ENCODE measurements at places on chromosomes 13 and 19.

GRCh38 chr13:105982219-105982930 lies 553.1 kb downstream of the EFNB2 start:
- no peak for DNase-seq

GRCh38 chr13:40433001-40433400 lies 233.4 kb downstream of the FOXO1 start:
- DNase-seq = no peak

- DNase-seq = no peak
These were observed 13.3 kb downstream of the GNA15 start for GRCh38 chr19:3149089-3149488.

GRCh38 chr19:49851456-49852259 lies 699 bp downstream of the PTOV1 start:
- DNase-seq = peak; percentile 22

DNA sequence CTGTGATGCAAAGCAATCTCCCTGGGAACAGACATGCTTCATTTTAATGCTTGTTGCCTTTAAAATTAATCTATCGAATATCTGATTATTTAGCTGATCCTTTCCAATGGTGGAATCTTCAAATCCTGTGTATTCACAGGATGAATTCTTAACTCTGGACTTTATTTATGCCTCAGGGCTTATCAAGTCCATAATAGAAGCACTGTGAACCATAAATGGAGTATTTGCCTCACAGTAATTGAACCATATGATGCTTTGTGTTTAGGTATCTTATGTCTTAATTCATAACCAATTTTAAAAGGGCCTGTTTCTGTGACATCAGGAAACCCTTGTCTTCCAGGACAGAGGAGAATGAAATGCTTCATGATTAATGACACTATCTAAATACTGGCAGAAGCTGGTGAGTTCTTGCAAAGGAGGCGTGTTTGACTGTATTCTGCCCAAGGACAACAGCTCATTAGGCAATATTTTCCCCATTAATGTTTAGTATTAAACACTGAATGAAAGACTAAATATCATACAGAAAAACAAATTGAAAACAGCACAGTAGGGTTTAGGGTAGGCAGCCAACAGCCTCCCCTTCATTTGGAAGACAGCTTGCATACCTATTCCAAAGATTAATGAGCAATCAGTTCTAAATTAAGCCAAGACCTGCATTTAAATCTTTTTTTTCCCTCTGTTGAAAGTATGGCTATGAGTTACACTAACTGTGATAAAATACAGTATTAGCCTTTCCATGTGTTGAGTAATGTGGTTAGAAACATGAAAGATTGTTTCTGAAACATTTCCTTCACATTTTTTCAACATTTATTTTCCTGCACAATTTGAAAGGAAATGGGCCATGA lies 709.4 kb downstream of the PCDH9 start:
- no peak for DNase-seq

GRCh38 chr13:30319655-30320054 lies 12.3 kb upstream of the KATNAL1 start:
- DNase-seq = no peak

Data from stimulated activated CD4-positive, alpha-beta T cell treated with anti-CD3 and anti-CD28 coated beads, Interleukin-2, amount 100 ng/mL, for 4 hours (primary cell).